ENCODE measurements at places on chromosomes 11 and 22.

DNA sequence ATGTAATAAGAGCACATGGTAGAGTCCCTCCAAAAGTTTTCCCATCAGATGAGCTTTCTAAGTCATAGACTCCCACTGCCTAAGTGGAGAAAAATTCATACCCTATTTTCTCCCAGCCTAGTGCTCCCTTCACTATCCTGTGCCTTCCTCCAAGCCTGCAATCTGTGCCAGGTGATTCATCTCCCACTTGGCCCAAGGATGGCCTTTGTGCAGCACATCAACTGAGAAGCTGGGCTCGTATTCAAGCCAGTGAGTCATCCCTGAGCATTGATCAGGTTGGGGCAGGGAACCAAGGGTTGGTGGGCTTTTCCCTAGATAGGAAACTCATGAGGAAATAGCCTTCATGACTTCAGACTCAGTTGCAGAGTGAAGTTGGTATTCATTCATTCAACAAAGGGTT lies 64.6 kb downstream of the PANX1 start:
- no peak for DNase-seq

DNA sequence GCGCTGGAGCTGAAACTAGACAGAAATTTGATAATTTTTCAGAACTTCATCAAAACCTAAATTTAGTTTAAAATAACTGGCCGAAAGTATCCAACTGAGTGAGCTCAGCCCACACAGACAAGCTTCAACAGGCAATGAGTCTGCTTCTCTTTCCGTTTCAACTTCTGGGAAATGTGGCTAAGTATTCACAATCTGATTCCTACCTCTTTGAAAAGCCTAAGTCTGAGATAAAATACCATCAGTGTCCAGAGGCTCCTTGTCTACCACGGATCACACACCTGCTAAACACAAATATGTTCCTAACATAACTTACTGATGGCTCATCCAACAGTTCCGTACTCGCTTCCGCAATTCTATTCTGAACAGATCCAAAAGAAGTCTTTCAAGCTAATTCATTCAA lies 8.5 kb downstream of the SIK3 start:
- DNase-seq: no peak

DNA sequence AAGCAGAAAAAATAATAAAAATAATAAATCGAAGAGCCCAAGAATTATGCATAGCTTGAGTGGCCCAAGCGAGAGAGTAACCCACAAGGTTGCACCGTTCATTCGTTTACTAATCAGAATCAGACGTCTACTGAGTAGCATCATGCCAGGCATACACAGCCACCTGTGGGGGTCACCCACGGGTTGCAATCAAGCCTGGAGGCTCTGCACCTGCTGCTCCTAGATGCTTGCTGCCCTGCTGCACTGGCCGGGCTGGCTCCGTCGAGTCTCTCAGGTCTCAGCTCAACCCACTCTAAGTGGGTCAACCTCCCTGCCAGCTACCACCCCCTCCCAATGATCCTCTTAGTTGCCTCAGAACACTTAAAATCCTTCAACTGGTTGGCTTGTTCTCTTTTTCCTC lies 2.0 kb upstream of the TESMIN start:
- no peak for DNase-seq

DNA sequence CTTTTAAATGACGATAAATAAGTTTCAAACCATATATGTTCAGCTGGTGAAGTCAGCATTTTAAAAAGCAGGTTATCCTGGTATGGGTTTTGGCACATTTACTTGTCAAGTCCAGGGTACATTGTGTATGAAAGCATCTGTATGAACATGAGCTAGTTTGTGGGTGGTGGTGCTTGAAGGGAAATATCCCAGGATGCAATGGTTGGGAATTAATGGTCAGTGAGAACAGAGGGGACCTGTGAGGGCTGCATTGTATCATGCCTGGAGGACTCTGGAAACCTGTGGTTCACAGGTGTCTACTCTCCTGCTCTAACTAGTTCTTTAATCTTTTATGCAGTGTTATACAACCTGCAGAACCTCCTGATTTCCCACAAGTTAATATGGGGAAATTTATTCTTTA lies 5.8 kb downstream of the DEPDC7 start:
- no peak for DNase-seq

DNA sequence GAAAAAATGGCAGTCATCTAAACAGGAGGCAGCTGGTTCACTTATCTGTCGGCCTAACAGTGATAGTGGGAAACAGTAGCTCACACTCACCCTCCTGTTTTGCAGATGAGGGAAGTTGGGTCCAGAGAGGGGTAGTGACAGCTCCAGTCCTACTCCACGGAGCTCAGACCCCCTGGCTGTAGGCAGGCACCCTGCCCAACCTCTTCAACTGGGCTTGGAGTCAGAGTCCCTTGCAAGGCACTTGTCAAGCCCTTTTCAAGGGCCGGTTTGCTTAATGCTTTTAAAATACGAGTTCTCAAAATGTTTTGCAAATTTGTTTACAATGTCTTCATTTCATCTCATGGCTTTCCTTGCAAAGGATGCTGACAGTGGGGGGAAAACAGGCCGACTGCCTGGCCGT lies 75.1 kb downstream of the BMAL1 start:
- DNase-seq: no peak

GRCh38 chr22:20983081-20983771 lies 1.1 kb downstream of the LZTR1 start:
- no peak for DNase-seq

- peak; percentile 74 for DNase-seq
Observed at GRCh38 chr22:49767355-49768062, 60.2 kb downstream of the BRD1 start.

All from H1 (cell line).